ENCODE measurements at places on chromosomes 13 and 19.
A peak's percentile ranks its signal among the peaks of the same experiment; 100 is the strongest.

DNA sequence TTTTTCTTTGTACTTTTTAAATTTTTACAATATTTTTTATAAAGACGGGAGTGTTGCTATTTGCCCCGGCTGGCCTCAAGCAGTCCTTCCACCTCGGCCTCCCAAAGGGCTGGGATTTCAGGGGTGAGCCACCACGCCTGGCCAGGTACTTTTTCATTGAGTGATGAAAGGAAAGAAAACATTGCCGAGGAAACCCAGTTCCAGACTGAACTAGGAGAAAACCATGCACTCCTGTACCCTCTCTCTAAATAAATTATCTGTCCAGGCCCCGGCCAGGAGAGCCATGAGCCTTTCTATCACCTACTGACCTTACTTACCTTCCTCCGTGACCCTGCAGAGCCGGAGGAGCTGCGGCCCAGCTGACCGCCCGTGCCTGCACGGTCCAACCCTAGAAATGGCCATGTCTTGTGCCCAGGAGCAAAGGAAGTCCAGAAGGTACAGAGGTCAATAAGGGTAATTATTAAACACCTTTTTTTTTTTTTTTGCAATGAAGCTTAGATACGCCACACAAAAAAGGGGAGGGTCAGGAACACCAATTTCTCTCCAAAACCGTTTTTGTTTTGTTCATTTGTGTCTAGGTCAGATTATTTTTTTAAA lies at the start of gene SLC7A9:
Gene SLC7A9, minus strand, starts transcription at position 399 of the 597 bp plus-strand sequence. CDS start 1,233 bp downstream, outside the sequence.
- DNase-seq, result no peak

DNA sequence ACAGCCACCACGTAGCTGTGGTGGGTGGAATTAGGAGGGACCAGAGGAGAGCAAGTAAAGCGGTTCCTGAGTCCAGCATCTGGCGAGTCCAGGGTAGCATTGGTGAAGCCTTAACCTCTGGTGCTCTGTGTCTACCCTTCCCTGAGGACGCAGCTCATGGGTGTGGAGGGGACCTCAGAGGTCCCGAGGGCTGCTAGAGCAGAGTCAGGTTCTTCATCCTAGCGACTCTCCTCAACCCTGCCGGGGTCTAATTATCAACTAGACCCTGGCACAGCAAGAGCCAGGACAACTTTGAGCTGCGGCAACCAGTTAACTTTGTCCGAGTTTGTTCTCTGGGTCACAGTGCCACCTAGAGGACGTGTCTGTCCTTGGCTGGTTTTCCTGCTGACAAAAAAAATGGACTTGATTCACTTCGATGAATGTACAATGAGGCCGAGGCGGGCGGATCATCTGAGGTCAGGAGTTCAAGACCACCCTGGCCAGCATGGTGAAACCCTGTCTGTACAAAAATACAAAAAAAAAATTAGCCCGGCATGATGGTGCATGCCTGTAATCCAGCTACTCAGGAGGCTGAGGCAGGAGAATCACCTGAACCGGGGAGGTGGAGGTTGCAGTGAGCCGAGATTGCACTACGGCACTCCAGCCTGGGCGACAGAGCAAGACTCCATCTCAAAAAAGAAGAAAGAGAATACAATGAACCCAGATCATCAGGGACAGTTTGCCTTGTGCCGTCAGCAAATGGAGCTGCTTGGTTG lies 25.0 kb downstream of the TSSK6 start:
- DNase-seq, result peak; percentile 8

- DNase-seq, result no peak
These were observed 77.8 kb downstream of the ITGBL1 start for GRCh38 chr13:101530293-101530692.

- DNase-seq, result no peak
These were observed 353.8 kb downstream of the ENOX1 start for GRCh38 chr13:43432958-43433357.

- DNase-seq, result no peak
These were observed 118.1 kb upstream of the FRY start for GRCh38 chr13:31913459-31913858.

GRCh38 chr19:47438793-47439220 lies 19.5 kb upstream of the MEIS3 start:
- no peak for DNase-seq

GRCh38 chr13:113252516-113253095 lies 43.2 kb downstream of the CUL4A start:
- no peak for DNase-seq

DNA sequence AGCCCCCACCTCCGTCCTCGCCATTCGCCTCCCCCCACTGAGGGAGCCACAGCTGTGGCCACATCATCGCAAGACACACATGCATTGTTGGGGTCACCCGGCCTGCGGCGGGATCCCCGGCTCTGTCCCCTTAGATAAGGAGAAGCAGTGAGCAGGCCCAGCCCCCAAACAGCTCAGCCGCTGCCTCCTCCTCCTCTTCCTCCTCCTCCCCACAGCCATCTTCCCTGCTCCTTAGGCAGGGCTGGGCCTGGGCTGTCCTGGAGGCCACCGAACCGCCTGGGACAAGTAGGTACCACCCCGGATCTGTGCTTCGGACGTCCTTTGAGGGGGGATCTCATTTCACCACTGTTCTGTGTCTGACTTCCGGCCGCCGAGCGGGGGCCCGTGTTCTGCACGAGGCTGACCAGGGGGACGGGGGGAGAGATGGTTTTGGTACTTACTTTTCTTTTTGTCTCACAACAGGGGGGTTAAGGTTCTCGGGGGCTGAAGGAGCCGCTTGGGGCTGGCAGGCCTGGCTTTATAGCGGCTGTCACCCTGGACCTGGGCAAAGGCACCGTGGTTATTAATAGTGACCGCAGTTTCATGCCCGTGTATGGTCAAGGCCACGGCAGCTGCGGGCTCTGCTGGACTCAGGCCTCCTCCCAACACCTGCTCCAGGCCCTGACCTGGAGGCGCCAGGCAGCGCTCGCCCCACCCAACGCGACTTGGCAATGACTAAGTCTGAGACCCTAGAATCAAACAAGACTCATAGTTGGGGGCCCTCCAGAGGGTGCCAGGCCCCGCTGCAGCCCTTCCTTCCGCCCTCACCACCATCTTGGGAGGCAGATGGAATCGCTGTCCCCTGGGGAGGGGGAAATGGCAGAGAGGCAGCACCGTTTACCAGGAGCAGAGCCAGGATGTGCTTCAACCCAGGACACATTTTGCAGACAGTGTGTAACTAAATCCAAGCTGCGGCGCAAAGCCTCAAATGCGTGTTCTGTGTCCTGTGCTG lies 18.3 kb downstream of the NMRK2 start:
- no peak for DNase-seq

- DNase-seq, result no peak
These were observed 5.4 kb downstream of the RNU6-9 start for GRCh38 chr19:898663-899062.

DNA sequence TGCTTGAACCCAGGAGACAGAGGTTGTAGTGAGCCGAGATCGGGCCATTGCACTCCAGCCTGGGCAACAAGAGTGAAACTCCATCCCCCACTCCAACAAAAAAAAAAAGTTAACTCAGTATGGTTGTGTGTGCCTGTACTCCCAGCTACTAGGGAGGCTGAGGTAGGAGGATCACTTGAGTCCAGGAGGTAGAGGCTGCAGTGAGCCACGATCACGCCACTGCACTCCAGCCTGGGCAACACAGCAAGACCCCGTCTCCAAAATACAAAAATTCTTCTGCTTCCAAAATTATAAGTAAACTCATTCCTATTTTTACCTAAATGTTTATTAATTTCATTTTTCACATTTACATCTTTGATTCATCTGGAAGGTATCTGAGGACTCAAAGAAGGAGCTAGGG lies 14.4 kb downstream of the PNMA8A start:
- no peak for DNase-seq

DNA sequence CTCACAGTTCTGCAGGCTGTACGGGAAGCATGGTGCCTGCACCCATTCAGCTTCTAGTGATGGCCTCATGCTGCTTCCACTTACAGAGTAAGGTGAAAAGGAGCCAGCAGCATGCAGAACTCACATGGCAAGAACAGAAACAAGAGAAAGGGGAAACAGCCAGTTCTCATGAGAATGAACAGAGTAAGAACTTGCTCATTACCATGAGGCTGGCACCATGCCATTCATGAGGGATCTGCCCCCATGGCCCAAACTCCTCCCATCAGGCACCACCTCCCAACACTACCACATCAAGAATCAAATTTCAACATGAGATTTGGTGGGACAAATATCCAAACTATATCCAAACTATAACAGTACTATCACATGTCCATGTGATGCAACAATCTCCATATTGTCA lies 72.1 kb downstream of the KATNAL1 start:
- DNase-seq, result no peak

GRCh38 chr13:80671773-80672172 lies 330.8 kb upstream of the SPRY2 start:
- no peak for DNase-seq

GRCh38 chr13:104253063-104253680 lies 1187.0 kb upstream of the SLC10A2 start:
- DNase-seq, result no peak

- no peak for DNase-seq
These were observed 835 bp downstream of the RSPH6A start for GRCh38 chr19:45814166-45814780.

- DNase-seq, result no peak
These were observed 14.4 kb downstream of the ACP7 start for GRCh38 chr19:39098365-39099269.

GRCh38 chr19:47824396-47824795 lies 2.7 kb downstream of the CRX start:
- DNase-seq, result no peak

GRCh38 chr13:101408154-101408553 lies 8.2 kb downstream of the NALCN start:
- DNase-seq, result no peak

DNA sequence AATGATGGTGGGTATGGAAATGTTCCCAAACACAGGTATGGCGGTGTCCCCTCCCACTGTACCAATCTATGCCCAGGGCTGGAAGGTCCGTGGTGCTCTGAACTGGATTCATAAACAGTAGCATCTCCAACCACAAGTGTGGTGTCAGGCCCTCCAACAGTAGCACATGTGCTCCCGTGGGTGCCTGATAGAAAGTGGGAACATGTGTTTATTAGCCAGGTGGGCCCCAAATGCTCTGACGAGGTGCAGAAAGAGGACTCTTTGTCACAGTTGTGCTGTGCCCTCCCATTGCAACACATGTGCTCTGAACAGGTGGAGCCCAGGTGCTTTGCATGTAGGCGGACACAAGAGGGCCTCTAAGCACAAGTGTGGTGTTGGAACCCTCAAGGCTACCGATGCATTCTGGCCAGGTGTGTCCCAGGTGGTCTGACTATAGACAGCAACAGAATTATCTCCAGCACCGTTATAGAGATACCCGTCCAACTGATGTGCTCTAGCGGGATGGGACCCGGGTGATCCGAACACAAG lies 75.4 kb upstream of the ZNF30 start:
- no peak for DNase-seq

DNA sequence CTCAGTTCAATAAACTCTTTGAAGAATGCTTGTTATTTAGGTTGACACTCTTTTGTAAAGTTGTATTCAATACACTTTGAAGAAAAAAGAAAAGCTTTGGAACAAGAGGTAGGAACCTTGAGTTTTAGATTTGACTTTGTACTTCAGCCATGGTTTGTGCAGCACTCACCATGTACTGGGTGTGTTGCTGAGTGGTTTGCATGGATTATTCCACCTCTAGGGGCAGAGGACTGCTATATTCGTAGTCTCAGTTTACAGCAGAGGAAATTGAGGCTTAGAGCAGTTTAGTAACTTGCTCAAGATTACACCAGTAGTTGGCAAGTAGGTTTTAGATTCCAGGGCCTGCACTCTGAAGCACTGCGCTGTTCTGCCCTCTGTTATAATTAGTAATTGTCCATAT lies 68.8 kb downstream of the DNAJC3 start:
- DNase-seq, result no peak

GRCh38 chr13:25217023-25217885 lies 45.2 kb upstream of the AMER2 start:
- DNase-seq, result no peak

- no peak for DNase-seq
These were observed 23.7 kb downstream of the KLF5 start for GRCh38 chr13:73082471-73082870.

DNA sequence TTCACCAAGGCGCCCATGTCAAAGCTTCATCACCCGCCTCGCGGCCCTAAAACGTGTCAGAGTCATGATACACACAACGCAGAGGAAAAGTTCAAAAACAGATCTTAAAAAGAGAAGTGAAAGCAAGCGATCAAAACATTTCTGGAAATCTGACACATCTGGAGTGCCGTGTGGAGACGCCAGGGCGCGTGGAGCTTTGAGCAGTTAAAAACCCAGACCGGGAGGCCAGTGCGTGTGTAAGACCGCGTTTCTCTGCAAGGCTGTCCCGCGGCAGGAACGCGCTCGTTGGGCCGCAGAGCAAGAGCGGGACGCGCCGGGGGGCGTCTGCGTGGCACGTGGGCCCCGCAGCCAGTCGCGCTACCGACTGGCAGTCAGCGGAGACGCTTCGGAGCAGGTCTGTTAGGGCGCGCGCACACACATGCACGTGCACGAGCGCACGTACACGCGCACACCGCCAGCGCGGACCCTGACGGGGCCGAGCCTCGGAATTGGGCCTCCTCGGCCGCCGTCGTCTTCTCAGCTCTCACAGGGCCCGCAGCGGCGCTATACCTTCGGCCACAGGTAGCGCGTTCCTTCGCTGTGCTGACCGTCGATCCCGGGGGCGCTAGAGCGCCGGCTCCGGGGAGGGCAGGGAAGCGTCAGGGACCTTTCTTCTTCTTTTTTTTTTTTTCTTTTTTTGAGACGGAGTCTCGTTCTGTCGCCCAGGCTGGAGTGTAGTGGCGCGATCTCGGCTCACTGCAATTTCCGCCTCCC lies 35.8 kb downstream of the RNF6 start:
- peak; percentile 45 for DNase-seq

DNA sequence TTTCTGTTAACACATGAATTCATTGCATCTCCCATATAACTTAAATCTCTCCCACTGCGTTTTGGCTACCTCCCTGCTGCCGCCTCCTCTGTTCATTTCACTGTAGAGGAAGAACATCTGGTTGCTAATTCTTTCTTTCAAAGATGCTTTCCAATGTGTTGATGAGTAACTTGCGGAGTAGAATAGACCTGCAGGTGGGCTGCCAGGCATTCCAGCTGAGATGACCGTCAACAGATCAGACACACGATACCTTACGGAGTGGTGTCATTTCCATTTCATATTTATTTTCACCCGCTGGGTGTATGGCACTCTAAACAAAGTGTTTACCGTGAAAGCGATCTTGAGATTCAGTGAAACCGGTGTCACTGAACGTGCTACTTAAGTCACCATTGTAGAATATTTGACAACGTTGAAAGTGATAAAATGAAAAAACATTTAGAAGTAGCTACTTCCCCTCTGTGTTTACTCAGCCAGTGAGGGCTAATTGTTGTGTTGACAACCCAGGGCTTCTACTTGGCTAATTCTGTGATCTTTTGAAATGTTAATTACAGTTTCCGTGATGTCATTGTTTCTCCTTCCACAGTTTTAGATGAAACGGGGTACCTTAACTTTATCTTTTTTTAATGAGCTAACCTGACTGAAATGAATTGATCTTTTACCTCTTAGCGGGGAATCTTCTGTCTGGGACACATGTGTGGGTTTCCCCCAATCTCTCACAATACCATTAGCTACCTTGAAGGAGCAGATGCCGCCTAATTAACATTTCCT lies 228.5 kb upstream of the ARGLU1 start:
- peak; percentile 38 for DNase-seq

DNA sequence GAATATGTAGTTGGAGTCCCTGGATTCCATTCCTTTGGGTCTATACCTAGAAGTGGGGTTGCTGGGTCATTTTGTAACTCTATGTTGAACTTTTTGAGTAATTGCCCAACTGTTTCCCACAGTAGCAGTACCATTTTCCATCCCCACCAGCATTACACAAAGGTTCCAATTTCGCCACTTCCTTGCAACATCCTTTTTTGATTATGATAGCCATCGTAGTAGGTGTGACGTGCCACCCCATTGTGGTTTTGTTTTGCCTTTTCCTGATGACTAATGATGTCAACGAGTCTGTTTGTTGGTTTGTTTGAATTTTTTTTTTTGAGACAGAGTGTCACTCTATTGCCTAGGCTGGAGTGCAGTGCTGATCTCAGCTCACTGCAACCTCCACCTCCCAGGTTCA lies 3.3 kb upstream of the PEX11G start:
- no peak for DNase-seq
